ENCODE measurements at places on chromosomes 5 and 9.

- DNase-seq: no peak
These were observed 6.8 kb downstream of the PIK3R1 start for GRCh38 chr5:68222310-68222709.

- DNase-seq: peak; percentile 0
These were observed 1918.8 kb downstream of the EFNA5 start for GRCh38 chr5:105751908-105752307.

DNA sequence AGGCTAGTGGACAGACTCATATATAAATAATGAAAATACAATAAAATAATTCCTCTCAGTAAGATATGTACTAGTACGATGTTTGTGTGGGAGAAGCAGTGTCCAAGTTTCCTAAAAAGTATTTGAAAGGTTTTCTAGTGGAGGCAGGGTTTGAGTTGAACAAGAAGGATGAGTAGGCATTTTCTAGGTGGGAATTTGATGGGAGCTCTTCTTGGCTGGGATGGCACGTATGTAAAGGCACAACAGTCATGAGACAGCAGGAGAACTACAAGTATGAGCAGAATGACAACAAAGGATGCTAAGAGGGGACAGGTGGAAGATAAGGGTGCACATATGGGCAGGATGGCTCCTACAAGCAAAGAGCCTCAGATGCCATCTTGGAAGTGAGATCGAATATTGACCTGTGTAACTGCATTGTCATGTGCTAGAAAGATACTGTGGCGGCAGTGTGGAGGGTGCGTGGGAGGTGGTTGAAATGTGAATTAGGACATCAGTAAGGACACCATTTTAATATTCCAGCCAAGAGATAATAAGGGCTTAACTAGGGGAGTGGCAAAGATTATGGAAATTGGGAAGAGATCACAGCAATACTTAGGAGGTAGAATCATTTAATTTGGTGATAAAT is 135.8 kb downstream of the RPS23 start:
- no peak for DNase-seq

GRCh38 chr9:9133526-9133925 is 1333.9 kb upstream of the DMAC1 start:
- DNase-seq: no peak

- DNase-seq: no peak
These were observed 5.4 kb downstream of the SNCB start for GRCh38 chr5:176624938-176625337.

All from fibroblast of skin of right biceps (primary cell).